ENCODE measurements at places on chromosomes 5 and 9.

GRCh38 chr5:34021334-34021733 is 13.5 kb upstream of the AMACR start:
- DNase-seq, result no peak

- DNase-seq, result no peak
Measured at GRCh38 chr9:97980918-97981845, 2.0 kb upstream of the ANP32B start.

DNA sequence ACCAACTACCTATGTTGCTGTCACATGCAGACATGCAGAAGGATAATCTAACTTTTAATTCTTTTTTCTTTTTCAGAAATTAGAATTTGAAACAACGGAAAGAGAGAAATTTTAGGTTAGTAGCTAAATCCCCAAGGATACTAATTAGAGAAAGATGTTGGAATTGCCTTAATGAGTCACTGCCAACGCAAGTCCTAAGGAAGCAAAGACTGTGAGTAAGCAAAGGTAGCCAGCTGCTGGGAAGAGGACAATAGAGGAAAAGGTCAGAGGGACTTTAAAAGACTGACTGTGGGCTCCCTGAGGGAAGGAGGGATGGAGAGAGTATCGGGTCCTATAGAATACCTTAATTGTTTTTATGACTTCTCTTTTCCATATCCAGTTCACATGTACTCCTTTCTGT is 461.9 kb upstream of the PAPPA start:
- no peak for DNase-seq

- no peak for DNase-seq
Measured at GRCh38 chr9:127123064-127123890, 842 bp upstream of the ANGPTL2 start.

DNA sequence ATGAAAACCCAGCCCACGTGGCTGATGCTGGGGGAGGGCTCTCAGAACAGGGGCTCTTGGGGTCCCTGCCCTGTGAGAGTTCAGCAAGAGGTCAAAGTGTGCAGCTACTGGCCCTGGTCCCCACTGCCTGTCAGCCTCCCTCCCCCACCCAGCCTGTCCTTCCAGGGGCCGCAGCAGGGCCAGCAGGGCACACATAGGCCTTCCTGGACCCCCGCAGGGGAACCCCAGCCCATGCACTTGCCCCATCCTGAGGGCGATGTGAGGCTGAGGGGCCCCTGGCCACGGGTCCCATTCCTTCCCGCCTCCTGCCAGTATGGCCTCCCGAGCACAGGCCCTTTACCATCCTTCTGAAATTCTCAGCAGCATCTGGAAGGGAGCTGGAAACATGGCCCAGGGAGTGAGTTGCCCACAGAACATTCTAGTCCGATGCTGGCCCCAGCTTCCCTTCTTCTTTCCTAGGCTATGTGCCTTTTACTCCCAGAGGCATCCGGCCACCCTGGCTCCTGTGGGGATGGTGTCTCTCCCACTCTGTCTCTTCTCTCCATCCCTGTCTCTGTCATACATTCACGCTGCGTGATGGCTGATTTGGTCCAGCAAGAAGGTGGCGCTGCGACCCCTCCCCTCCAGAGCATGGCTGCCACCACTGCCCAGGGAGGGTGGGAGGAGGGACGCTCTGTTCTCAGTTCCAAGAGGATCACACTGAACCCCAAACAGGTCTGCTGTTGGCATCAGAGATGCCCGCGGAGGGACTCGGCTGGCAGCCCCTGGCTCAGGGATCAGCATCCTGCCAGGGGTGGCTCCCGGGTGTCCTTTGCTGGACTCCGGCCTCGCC is 19.6 kb downstream of the MRPL36 start:
- DNase-seq, result no peak

DNA sequence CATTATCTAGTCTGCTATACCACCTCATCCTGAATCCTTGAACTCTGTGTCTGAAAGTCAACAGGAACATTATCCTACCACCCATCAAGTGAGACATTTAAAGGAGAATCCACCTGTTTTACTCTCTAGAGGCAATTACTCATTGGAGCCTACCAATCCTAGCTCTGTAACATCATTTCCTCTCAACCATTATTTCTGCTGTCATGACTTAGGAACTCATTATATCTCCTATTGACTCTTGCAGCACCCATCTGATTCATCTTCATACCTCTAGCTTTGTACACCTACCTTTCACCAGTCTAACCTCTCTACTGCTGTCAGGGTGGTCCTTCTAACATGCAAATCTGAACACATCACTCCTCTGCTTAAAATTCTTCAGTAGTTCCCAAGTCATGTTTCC is 481.5 kb downstream of the NFIB start:
- DNase-seq, result no peak

DNA sequence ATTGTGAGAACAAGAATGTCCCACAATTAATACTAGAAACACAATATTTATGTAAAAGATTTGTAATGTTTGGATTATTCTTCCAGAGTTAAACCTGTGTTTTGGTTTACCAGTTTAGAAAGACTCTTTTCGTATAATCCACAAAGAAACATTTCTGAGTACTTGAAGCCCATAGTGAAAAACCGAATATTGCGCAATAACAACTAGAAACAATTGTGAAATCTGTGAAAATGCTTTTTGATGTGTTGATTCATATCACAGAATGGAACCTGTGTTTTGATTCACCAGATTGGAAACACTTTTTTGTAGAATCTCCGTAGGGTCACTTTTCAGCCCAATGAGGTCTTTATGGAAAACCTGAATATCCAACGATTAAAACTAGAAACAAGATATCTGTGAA is 386.2 kb downstream of the PRDM9 start:
- no peak for DNase-seq

GRCh38 chr5:142133330-142134206 is 25.0 kb downstream of the NDFIP1 start:
- no peak for DNase-seq

- no peak for DNase-seq
Measured at GRCh38 chr5:15249152-15249551, 250.8 kb upstream of the FBXL7 start.

DNA sequence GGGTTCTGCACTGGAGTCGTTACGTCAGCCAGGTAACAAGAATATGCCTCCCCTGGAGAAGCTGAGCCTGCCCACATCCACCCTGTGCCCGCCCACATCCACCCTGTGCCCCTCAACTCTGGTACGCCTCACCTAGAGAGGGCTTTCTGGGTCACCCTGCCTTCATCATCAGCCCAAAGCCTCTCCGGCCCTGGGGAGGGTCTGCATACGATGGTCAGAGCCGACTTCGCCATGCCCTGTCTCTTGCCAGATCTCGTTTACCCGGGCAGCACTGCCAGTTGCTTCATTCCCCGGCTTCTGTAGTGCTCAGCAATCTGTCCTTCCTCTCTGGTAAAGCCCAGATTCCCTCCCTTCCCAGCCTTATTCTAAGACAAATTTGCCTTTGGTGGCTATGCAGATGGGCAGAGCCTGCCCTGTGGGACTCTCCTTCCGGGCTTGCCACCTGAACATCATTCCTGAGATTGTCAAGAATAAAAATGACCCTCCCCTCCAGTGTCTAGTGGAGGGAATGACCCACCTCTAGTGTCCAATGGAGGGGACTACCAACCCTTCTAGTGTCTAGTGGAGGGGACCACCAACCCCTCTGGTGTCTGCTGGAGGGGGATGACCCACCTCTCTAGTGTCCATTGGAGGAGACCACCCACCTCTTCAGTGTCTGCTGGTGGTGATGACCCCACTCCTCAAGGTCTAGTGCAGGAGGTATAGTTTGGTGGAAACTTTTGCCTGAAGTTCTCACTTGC is 3.4 kb downstream of the PLEKHG4B start:
- no peak for DNase-seq

GRCh38 chr5:68217047-68217355 is 1.4 kb downstream of the PIK3R1 start:
- DNase-seq, result no peak

DNA sequence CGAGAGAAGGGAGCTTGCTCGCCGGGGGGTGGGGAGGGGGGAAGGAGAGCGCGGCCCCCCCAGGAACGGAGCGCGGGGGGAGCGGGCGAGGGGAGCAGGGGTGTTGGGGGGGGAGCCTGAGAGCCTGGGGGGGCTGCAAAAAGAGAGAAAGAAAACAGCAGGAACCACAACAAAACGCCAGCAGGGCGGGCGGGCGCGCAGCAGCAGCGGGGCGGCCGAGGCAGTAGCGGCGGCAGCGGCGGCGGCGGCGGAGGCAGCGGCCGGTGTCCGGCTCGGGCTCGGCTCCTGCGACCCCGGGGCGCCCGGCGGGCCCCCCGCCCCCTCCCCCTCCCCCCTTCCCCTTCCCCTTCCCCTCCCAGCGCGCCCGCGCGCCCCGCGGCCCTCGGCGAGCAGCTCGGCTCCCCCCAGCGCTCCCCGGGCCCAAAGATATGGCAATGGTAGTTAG is 1.6 kb downstream of the NR2F1 start:
- DNase-seq, result no peak

GRCh38 chr5:150505041-150505511 is 2.9 kb upstream of the NDST1 start:
- DNase-seq, result no peak

GRCh38 chr5:6849316-6850105 is 136.3 kb downstream of the TENT4A start:
- no peak for DNase-seq

DNA sequence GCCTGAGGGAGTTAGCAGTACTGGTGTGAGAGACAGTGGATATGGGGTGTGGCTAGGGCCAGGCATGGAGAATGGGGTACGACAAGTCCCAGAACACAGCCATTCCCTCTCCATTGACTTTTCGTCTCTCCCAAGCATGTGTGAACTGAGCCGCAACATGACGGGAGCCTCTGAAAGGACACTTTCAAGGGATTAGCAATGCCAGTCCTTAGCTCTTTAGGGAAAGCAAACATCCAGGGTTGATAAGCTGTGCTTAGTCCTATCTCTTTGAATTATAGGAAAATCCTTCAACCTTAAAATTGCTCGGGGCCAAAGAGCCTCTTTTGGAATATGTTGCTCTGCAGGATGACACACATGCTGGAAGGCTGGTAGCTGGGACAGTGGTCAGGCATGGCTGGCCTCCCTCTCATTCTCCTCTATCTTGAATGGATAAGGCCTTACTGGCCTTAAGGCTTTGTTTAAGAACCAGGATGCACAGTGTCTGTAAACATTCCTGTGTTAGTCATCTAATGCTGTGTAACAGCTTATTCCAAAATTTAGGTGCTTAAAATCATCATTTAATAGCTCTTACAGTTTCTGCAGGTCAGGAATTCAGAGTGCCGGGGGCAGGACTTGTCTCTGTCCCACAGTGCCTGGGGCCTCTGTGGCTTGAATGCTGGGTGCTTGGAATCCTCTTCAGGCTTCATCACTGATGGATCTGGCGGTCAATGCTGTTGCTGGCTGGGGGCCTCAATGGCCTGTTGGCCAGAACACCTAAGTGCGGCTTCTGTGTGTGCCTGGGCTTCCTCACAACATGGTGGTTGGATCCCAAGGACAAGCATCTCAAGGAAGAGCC is 95.3 kb downstream of the PTTG1 start:
- no peak for DNase-seq

DNA sequence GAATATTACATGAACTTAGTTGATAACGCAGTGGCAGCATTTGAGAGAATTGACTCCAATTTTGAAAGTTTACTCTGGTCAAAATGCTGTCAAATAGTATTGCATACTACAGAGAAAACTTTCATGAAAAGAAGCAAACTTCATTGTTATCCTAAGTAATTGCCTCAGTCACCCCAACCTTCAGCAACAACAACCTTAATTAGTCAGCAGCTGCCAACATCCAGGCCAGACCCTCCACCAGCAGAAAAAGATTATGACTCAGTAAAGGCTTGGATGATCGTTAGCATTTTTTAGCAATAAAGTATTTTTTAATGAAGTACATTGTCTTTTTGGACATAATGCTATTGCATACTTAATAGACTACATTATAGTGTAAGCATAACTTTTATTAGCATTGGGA is 40.8 kb upstream of the SPDL1 start:
- no peak for DNase-seq

DNA sequence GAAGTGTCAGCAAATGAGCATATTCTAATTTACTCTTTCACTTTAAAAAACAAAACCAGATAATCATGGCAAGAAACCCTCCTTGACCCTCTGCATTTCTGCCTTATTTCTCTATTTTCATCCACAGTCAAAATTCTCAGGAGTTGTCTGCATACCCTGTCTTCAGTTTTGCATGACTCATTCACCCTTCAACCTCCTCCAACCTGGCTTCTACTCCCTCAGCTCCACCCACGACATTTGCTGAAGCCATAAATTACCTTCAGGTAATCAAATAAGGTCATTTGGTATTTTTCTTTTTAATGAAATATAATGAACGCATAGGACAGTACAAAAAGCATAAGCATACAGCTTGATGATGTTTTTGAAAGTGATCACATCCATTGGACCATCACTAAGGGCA is 27.8 kb upstream of the SH3GL2 start:
- no peak for DNase-seq

DNA sequence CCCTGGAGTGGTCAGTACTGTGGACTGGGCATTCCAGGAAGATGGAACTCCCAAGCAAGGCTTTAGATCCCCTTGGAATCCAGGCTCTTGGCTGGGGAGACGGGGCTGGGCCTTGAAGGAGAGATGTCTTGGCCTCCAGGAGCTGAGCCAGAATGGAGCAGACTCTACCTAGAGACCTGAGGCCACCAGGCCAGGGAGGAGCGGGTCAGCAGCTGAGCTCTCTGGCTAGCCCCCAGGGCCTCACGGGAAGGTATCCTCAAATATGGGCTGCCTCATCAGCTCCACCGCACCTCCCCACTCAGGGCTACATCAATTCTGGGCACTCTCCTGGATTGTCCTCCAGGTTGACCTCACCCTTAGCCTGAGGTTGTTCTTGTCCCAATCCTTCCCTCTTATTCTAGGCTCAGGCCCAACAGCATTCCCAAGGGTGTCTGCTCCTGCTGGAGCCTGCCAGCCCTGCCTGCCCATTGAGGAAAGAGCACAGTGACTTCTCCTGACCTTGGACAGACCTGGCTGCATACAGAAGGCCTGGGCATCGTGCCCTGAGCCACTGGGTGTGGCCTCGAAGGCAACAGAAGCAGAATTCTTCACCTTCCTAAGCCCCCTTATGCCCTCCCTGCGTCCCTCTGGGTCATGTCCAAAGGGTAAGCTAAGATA is 3.0 kb upstream of the PDLIM4 start:
- DNase-seq, result no peak

- no peak for DNase-seq
Measured at GRCh38 chr9:95459178-95459577, 57.6 kb downstream of the PTCH1 start.

- no peak for DNase-seq
Measured at GRCh38 chr5:180441564-180442051, 52.6 kb upstream of the CNOT6 start.

- no peak for DNase-seq
Measured at GRCh38 chr5:3818624-3819023, 223.0 kb downstream of the IRX1 start.

- DNase-seq, result no peak
Measured at GRCh38 chr5:151295791-151296477, 7.6 kb downstream of the SLC36A3 start.

DNA sequence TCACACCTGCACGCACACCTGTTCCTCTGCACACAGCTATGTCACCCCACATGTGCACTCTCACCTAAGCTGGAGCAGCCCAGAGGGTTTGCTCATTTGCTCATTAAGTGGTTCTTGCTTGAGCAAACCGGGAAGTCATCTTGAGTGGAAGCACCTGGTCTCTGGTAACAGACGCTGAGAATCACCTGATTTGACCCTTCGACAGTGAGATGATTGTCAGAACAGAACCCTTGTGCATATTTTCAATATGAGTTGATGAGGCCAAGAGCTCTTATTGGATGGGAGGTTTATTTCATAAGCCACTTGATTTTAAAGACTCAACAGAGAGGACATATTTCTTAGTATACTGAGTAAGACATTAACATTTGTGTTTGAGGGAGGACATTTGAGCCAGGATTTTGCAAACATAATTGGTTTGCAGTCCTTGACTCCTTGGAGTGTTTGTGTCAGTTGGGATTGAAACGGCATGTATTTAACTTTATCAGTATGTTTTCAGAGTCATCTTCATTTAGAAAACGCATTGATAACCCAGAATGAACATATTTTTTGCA is 22.1 kb upstream of the LPCAT1 start:
- no peak for DNase-seq
